ENCODE measurements at places on chromosomes 16 and 17.

DNA sequence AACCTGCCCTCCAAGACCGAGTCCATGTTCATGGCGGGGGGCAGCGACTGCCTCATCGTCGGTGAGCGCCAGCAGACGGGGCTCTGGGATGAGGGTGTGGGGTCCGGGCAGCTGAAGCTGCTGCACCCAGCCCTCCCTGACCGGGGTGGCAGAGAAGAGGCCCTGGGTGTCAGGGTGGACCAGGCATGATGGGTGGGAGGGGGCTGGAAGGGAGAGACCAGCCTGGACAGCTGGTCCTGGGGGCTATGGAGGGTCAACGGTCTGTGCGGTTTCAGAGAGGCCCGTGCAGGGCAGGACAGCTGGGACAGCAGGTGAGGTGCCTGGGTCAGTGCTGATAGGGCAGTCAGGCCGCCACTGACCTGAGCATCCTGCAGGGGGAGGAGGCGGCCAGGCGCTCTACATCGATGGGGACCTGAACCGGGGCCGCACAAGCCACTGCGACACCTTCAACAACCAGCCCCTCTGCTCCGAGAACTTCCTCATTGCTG, 13.3 kb upstream of the ATP6V0C start:
- DNase-seq, result no peak

DNA sequence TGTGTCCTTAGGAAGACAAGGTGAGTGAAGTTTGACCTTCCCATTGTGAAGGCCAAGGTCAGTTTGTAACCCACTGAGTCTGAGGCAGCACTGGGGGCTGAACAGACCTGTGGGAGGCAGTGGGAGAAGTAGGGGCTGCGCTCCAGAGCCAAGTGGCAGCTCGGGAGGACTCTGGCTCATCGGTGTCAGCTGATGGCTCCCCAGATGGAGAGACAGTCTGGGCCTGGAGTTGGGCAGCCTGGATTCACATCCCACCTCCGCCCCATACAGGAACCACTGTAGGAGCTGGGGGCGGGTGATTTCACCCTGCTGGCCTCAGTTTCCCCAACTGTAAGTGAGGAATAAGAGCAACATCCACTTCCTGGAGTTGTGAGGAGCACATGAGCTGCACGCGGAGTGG, 128.4 kb downstream of the FOXL1 start:
- no peak for DNase-seq

- DNase-seq, result peak; percentile 76
Observed at GRCh38 chr17:7136266-7136877, 21.8 kb upstream of the ASGR2 start.

DNA sequence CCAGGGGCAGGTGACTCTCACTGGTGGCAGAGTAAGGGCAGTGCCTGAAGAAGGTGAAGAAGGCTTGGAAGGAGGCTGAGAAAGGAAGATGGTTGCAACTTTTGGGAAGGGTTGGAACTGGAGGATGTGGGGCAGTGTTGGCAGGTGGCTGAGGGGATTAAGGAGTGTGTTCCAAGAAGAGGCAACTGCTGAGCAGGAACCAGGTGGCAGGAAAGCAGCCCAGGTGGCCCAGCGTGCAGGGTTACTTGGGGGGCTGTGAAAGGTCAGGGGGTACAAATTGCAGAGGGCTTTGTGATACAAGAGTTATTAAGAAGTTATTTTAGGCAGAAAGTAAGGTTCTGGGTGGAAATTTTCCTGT, 28.6 kb downstream of the WSCD1 start:
- no peak for DNase-seq

DNA sequence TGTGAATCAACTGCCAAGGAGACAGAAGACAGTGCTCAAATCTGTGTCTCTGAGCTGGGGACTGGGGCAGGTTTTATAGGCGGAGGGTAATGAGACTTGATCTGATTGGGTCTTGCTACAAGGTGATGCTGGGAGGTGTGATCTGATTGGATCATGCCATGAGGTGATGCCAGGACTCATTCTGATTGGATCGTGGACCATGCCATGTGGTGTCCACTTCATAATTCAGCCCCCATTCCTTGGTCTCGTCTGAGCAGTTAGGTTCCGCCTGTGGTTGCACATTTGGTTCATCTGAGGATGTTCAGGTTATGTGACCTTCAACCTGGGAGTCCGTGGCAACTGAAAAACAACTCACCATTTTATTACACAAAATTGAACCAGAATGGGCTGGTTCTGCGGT, 41.0 kb downstream of the OTOA start:
- no peak for DNase-seq

DNA sequence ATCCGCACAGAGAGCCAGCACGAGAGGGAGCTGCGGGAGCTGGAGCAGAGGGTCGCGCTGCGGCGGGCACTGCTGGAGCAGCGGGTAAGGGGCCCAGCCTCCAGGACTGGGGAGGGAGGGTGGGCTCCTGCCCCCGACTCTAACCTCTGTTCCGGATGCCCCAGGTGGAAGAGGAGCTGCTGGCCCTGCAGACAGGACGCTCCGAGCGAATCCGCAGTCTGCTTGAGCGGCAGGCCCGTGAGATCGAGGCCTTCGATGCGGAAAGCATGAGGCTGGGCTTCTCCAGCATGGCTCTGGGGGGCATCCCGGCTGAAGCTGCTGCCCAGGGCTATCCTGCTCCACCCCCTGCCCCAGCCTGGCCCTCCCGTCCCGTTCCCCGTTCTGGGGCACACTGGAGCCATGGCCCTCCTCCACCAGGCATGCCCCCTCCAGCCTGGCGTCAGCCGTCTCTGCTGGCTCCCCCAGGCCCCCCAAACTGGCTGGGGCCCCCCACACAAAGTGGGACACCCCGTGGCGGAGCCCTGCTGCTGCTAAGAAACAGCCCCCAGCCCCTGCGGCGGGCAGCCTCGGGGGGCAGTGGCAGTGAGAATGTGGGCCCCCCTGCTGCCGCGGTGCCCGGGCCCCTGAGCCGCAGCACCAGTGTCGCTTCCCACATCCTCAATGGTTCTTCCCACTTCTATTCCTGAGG, 4.4 kb downstream of the HIRIP3 start:
- DNase-seq, result no peak

DNA sequence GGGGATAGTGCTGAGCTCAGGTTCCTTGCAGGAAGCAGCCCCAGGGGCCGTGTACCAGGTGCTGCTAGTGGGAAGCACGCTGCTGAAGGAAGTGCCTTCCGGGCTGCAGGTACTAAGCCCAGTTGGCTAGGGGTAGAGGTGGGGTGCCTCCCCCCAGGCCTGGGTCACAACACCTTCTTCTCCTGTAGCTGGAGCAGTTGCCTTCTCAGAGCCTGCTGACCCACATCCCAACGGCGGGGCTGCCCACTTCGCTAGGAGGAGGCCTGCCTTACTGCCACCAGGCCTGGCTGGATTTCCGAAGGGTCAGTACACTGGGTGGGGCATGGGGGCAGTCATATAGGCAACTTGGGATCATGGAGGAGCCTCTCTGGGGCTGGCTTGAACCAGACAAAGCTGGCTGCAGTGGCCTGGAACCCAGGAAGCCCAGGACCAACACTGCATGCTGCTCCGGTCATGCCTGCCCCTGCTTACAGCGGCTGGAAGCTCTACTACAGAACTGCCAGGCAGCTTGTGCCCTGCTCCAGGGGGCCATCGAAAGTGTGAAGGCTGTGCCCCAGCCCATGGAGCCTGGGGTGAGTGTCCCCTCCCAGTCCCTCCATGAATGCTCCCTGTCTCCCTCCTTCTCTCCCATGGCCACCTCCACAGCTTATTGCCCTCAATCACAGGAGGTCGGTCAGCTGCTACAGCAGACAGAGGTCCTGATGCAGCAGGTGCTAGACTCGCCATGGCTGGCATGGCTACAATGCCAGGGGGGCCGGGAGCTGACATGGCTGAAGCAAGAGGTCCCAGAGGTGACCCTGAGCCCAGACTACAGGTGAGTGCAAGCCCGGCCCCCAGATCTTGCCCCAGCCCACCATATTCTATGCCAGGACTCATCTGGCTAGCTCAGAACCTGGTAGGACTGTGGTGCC, 2.5 kb downstream of the PLEKHG4 start:
- no peak for DNase-seq

DNA sequence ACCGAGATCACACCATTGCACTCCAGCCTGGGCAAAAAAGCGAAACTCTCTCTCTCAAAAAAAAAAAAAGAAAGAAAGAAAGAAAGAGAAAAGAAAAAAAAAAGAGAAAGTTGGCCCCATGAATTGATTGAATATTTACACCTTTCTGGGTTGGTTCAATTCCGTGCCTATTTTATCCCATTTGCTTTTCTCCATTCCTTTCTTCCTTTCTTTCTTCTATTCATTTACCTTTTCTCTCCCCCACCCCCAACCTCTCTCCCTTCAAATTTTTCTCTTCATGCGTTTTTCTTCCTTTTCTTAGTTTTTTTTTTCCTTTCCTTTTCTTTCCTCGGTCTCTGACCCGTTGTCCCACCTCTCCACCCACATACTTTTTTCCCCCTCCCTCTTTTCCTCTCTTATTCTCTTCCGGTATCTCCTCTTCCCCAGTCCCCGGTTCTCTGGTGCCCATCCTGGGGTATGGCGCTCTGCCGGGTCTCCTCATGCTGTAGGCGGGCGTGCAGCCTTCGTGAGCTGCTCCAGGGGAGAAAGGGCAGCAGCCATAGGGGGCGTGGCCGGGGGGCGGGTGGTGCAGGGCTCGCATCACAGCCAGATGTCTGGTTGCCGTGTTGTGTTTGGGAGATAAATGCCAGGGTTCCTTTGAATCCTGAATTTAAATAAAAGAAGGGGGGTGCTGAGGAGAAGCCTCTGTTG, 5.3 kb upstream of the COL1A1 start:
- DNase-seq, result no peak

DNA sequence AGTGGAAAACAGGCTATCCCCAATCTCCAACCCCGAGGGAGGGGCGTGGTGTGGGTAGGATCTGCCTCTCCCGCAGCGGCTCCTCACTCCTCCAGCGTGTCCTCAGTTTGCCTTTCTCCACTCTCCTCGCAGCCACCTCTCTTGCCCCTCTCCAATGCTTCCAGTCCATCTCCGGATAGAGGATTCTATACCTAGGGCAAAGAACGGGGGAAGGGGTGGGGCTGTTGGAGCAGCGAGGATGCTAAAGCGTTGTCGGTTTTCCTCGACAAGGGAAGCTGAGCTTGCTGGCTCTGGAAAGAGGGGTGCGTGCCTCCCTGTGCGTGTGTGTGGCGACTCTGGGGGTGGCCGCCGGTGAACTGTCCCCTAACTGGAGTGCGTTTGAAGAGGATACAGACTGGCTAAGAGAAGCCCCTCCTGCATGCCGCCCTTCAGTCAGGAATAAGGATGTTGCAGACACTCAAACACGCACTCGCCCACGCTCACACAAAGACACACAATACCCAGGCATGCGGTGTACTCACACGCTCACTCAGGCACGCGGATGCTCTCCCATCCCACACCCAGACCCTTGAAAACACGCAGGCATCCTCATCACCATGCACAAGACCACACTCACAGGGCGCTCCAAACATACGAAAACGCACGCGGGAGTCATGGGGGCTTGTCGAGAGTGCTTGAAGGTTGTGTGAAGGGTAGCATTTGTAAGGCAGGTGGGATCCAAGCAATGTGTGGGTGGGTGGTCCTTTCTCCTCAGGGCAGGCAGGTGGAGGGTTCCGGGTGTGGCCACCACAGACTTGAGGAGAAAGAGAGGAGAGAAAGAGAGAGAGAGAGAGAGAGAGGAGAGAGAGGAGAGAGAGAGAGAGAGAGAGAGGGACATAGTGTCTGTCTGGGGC, 655 bp upstream of the GPR139 start:
- DNase-seq, result no peak

GRCh38 chr16:1308036-1308976, 1.1 kb upstream of the UBE2I start:
- no peak for DNase-seq

- no peak for DNase-seq
Observed at GRCh38 chr16:1781758-1782407, 488 bp downstream of the SPSB3 start.

GRCh38 chr17:61392679-61393078, 7.0 kb upstream of the TBX2 start:
- DNase-seq, result no peak

- no peak for DNase-seq
Observed at GRCh38 chr16:10517868-10518267, 62.5 kb downstream of the EMP2 start.

DNA sequence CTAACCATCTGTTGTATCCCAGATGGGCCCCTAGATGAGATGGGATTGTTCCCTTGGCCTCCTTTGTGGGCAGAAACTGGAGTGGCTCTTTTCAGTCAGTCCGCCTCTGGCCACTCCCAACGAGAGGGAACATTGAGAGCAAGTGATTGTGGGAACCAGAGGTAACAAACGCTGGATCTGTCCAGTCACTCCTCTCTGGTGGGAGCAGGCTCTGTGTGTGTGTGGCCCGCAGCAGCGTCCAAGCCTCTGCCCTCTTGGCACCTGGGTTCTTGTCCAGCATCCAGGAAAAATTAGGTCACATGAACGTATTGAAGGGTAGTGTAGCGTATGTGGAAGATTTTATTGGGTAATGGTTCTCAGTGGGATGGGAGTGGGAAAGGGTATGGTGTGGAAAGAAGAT, 101.9 kb upstream of the COX10 start:
- no peak for DNase-seq

- peak; percentile 16 for DNase-seq
Observed at GRCh38 chr17:56319531-56319930, 166.3 kb downstream of the ANKFN1 start.

- no peak for DNase-seq
Observed at GRCh38 chr16:13727943-13728342, 192.0 kb upstream of the ERCC4 start.

GRCh38 chr17:74671031-74671771, 41.5 kb downstream of the CD300LF start:
- peak; percentile 61 for DNase-seq

- DNase-seq, result no peak
Observed at GRCh38 chr17:68328676-68329075, 37.4 kb downstream of the ARSG start.

GRCh38 chr17:21294321-21295035, 10.0 kb downstream of the MAP2K3 start:
- peak; percentile 35 for DNase-seq

DNA sequence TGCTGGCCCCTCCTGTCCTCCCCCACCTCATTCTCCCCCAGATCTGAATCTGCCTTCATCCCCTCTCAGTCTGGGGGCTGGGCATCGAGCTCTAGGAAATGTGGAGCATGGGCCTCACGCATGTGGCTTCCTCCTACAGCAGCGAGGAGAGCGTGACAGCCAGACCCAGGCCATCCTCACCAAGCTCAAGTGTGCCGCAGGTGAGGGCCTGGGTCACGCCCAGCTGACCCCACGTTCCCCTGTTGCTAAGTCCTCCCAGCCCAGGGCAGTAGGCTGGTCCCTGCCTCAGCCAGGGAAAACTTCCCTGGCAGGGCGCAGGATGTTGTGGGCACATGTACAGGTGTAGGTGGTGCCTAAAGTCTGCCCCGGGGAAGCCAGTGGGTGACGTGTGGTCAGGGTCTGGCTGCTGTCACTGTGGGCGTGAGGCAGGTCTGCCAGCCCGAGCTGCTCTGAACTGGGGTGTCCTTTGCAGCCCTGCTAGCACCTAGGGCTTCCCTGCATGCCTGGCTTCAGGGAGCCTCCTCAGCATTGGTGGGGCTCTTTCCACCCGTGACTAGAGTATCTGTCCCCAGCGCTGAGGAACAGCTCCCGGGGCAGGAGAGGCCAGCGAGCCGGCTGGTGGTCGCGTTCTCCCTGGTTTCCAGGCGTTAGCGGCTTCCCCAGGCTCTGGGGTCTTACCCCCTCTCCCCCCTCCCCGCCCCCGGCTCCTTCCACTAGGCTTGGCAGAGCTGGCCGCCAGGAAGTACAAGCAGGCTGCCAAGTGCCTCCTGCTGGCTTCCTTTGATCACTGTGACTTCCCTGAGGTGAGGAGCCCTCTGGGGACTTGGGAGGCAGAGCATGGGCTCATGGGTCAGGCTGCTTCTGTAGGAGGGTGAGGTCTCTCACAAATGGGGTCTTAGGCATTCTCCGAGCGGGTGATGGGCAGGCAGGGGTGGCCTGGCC, 3.6 kb downstream of the GPS1 start:
- no peak for DNase-seq

- no peak for DNase-seq
Observed at GRCh38 chr16:177981-178667, 1.6 kb downstream of the HBA1 start.

Measured in GM13976 (cell line).